ENCODE measurements at places on chromosomes 16 and 17.

GRCh38 chr16:51940183-51940582 is 606.8 kb downstream of the TOX3 start:
- DNase-seq, result no peak

DNA sequence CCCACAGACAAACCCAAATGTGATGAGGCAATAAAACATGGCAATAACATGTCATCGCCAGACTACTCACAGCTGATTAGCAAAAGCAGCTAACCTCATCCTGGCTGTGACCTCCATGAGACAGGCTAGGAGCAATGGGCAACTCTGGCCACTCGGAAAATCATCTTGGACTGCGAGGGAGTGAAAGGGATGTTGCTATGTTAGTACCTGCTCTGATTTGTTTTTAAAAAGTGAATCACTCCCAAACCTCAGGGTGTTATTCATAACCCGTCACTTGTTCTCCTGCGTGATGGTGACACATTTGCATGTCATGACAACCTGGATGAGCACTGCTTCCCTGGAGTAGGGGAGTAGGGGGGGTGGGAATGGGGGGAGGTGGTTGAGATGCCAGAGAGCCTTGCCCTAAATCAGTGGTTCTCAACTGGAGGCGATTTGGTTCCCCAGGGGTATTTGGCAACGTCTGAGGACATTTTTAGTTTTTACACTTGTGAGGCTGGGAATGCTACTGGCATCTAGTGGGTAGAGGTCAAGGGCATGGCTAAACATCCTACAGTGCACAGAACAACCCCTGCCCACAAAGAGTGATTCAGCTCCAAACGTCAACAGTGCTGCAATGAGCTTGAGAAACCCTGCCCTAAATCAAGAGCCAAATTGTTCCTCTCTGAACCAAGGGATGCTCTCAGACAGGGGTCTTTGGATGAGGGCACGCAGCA is 241.7 kb downstream of the SOX9 start:
- DNase-seq, result no peak

- no peak for DNase-seq
Measured at GRCh38 chr17:6021011-6021400, 49.2 kb upstream of the WSCD1 start.

- DNase-seq, result no peak
Measured at GRCh38 chr16:1713331-1713730, 7.3 kb downstream of the MAPK8IP3 start.

- no peak for DNase-seq
Measured at GRCh38 chr17:72233986-72234385, 113.2 kb downstream of the SOX9 start.

DNA sequence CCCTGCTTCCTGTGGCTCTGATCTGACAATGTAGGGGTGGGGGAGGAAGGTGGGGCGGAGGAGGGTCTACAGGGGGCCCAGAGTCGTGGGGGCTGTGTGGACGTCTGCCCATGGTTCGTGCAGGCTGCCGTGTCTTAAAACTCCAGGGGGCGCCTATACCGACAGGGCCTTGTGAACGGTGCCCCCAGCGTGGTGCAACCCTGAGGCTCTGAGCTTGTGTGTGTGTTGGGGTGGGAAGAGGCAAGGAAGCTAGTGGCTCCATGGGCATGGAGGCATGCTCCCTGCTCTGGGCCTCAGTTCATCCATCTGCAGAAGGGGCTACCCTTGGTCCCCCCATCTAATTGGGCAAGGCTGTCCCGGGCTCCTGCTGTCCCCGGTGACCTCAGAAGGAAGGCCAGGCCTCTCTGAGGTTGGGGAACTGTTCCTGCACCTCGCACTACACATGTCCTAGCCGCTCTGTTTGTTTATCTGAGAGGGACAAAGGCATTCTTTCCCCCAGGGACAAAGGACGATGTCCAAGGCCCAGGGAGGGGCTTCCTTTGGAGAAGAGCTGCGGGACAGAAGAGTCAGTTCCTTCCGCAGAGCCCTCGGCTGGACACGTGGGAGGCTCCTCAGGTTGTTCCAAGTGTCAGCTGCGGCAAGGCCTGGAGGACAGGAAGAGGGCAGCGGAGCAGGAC is 13.5 kb downstream of the CA4 start:
- DNase-seq, result no peak

- DNase-seq, result no peak
Measured at GRCh38 chr17:51132964-51133319, 12.3 kb upstream of the SPAG9 start.

GRCh38 chr17:27233059-27233458 is 60.9 kb upstream of the WSB1 start:
- no peak for DNase-seq

GRCh38 chr17:64496348-64496785 is 487 bp downstream of the POLG2 start:
- no peak for DNase-seq

GRCh38 chr16:65119901-65120401 is 1.9 kb downstream of the CDH11 start:
- no peak for DNase-seq

DNA sequence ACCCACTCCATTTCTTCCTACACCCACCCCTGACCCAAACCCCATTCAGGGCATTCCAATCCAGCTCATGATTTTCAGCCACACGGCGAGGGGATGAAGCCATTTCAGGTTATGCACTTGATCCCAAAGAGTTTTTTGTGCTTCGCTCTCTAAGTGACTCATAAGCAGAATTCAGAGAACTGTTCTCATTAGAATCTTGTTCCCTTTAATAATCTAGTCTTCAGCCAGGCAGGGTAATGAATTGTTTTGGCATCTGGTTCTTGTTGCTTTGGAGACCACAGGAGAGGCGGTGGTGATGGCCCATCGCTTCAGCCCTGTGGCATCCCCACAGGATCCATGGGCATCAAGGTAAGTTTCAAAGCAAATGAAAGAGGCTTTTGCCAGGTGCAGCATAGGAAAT is 4.8 kb upstream of the KRT31 start:
- DNase-seq, result no peak

Measured in CD4-positive, alpha-beta T cell treated with Interleukin-4 for 1 hour (primary cell).